ENCODE measurements at places on chromosomes 7 and 10.

- no peak for DNase-seq
These were observed 88.0 kb upstream of the PRSS58 start for GRCh38 chr7:142345811-142346210.

DNA sequence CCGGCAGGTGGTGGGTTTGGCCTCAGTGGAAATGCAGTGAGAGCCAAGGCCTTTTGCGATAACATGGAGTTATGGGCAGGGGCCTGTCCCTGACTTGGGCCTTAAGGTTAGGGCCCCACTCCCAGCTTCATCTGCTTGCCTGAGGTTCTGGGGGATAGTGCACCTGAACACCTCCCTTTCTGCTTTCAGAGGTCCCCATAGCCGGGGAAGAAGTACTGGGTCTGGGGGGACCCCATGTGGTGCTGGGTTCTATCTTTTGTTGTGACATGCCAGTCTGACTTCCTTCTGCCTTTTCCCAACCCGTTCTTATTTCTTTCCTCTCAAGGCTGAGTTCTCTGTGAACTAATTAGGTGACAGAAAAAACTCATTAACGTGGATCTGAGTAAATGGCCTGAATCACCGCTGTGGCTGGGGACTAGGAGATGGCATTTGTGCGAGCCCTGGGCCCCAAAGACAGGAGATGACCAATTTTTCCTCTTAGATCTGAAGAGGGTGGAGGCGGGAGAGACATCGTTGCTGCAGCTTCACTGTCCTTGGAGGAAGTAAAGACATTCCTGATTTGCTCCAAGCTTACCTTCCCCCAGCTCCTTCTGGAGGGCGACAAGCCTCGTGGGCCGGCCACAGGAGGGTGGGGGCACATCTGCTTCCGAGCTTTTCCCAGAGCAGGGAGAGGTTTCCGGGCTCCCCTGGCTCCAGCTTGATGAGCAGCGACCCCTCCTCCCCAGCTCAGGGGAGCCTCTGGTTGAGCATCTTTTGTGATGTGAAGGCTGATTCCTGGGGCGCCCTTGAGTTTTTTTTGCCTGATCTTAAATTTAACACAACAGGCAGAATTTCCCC lies 2.0 kb downstream of the AGAP3 start:
- peak; percentile 43 for DNase-seq

GRCh38 chr10:24170199-24170598 lies 38.7 kb upstream of the KIAA1217 start:
- DNase-seq, result no peak

DNA sequence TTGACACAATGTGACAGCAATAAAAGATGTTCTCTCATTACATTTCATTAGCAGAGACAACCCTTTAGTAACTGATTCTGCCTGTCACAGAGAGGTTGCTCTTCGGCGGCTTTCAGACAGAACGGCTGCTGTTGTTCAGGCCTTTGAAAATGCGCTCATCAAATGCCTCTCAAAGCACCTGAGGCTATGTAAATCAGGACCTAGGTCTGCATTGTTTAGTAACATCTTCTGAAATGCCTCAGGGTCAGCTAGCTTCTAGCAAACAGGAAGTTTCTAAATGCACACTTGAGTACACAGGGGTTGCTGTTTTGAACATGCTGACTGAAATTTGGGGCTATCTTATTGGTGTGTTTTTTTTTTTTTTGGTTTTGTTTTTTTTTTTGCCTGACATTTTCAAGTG lies 143.3 kb upstream of the DKK1 start:
- DNase-seq, result no peak

Measured in ovary (tissue), 10 donors.